ENCODE measurements at places on chromosomes 2 and 18. TPM values are rescaled to one million over a fixed set of nuclear protein-coding genes. Genes with fewer than 3 reads are reported as not detected.

GRCh38 chr2:220450846-220451245, 823.4 kb downstream of the SLC4A3 start:
- no peak for ATAC-seq

DNA sequence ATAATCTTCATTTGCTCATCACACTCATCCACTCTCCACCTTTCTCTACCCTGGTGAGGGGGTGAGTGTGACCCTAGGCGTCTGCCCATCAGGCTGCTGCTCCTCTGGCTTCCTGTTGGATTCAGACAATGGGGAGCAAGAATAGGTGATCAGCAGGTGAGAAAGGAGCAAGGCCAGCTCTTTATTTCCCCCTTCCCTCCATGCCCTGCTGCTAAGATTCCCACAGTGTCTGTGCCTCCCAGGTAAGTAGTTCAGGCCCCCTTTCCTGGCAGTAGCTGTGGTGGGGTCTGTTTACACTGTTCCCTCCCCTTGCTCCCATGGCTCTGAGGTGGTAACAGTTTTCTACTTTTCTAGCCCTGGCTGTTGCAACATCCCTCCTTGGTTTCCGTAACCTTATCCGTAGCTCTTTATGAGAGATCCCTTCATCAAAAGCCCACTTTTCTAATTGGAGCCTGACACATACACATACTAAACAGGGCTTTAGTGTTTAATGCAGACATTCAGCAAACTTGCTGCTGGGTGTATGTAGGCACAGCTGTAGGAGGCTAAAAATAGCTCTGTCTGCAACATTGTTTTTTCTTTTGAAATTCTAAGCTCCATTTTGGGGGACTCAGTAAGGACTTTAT, 27.5 kb downstream of the MAP2 start:
- no peak for ATAC-seq

Gene LYPD6
- 0.96 TPM for total RNA-seq

Gene GLI2
- total RNA-seq: 0.72 TPM
